Cardiac fibroblast (primary cell): ENCODE measurements at places on chromosomes 12 and 14.

- DNase-seq: peak; percentile 66
These were observed 9.8 kb upstream of the NFKBIA start for GRCh38 chr14:35414365-35414764.

DNA sequence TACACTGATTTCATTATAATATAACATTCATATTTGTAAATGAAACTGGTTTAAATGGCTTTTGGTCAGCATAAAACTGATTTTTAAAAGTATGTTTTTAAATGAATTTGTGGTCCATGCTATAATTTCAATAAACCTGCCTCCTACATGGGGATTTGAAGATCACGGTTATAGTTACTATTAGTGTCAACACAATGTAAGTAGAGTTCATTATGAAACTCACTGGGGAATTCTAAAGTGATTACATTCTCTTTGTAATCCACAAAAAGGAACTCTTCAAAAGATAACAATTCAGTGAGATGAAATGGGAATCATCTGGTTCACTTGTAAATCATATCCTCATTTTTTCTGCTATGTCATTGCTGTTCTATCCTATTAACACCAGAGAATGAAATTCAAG, 204.5 kb upstream of the G2E3 start:
- DNase-seq: no peak

DNA sequence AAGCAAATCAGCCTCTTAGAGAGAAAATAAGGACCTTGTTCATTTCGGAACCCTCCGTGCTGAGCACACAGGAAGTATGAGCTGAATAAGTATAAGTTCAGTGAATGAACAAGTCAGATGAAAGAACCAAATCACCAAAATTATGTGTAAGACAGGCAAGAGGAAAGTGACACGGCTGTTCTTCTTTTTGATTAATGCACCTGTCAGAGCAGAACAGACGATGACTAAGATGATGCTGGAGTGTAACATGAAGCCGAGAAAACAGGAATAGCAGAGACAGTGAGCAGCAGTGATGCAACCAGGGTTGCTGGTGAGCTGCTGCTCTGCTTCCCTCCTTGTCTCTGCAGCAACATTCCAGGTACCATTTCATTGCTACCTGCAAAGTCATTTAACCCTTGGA, 861.1 kb downstream of the GALC start:
- DNase-seq: no peak

DNA sequence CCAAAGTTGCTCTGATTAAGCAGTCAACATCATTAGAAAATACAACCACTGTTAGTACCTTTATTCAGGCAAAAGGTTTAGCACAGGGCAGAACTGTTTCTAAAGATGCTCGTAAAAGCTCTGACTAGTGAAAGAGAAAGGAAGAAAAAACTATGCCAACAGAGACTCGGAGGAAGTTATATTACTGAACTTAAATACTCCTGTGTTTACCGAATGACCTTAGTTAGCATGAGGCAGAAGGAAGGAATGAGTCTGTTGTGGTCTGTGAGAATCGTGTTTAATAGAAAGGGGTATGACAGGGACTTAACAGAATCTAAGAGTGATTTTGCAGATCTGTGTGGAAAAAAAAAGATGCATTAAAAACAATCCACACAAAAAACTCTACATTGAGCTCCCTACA, 84.1 kb upstream of the OVCH1 start:
- no peak for DNase-seq

- DNase-seq: no peak
These were observed 23.8 kb downstream of the KLC1 start for GRCh38 chr14:103652806-103653205.

DNA sequence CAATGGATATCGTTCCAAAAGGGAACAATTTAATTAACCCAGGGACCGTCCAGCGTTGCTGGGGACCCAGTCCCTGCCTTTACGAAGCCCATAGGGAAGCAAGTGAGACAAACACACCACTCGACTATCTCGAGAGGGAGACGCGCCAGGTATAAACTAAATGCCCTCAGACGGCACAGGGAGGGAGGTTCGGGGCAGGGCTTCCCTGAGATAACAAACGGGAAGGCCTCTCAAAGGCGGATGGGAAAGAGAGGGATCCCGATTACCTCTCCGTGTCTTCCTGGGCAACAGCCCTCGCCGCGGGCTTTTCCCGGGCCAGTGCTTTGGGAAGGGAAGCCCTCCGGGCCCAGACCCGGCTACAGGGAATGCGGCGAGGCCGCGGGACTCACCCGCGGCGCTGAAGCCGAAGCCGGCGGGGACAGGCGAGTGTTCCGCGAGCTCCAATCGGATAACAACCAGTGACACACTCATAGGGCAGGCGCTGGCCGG, 390 bp downstream of the BRAP start:
- DNase-seq: no peak

- no peak for DNase-seq
These were observed at the start of gene RNASE8 for GRCh38 chr14:21057803-21058675. Gene RNASE8 (plus strand): TSS chr14:21057822. CDS start chr14:21057893, 71 bp downstream.

DNA sequence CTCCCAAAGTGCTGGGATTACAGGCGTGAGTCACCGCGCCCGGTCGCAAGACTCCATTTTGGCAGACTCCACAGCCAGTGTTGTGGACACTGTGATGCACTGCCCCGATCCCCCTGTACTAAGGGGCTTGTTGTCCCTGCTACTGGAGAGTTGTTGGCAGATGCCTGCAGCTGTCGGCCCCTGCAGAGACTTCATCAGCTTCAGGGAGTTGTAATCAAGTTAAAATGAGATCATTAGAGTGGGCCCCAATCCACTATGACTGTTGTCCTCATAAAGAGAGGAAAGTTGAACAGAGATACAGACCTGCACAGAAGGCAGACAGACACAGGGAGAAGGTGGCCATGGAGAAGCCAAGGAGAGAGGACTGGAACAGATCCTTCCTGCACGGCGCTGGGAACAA, 23.7 kb upstream of the TUBA1A start:
- DNase-seq: no peak

DNA sequence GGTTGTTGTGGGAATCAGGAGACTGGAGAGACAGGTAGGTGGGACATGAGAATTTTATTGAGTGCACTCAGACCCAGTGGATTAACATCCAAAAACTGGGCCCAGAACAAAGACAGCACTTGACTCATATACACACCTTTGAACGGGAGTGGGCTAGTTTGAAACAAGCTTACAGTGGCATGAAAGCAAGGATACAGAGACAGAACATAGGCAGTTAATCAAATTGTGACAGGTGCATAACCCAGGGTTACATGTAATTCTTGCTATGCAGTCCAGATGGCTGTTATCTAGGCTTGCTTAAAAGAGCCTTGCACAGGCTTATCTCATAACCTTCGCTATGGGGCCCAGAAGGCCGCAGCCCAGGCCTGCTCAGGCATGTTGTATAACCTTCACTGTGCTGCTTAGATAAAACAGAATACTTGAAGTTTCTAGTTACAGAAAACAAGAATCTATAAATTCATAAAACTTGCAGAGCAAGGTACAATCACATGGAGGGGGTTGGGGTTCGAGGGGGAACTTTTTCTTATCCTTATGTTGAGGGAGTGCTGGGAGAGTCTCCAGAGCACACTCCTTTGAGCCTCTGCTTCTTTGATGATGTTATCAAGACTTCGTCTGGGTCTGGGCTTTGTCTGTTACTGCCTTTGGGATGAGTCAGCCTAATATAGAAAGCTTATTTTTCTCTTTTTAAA, 81.7 kb downstream of the TNFAIP2 start:
- DNase-seq: peak; percentile 41

GRCh38 chr14:39229601-39230110, 4.1 kb upstream of the MIA2 start:
- no peak for DNase-seq

GRCh38 chr14:100526057-100526456, 61.2 kb downstream of the BEGAIN start:
- no peak for DNase-seq

DNA sequence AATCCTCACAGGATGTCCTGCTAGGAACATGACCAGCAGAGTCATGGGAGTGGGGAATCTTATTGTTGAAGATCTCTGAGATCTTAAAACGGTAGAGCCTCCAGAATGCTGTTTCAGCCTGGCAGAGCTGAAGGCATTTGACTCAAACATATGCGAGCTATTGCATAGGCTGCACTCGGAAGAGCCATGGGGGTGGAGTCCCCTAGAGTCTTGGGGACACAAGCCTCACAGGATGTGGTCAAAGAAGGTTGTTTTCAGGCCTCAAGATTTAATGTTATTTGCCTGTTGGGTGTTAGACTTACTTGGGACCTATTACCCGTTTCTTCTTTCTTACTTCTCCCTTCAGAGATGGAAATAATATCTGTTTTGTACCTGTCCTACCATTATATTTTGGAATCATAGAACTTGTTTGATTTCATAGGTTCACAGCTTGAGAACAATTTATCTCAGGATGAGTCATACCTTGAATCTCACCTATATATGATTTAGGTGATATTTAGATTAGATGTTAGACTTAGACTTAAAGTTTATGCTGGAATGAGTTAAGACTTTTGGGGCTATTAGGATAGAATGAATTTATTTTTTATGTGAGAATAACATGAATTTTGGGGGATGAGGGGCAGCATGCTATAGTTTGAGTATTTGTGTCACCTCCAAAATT, 172.2 kb upstream of the ATP2B1 start:
- DNase-seq: no peak

DNA sequence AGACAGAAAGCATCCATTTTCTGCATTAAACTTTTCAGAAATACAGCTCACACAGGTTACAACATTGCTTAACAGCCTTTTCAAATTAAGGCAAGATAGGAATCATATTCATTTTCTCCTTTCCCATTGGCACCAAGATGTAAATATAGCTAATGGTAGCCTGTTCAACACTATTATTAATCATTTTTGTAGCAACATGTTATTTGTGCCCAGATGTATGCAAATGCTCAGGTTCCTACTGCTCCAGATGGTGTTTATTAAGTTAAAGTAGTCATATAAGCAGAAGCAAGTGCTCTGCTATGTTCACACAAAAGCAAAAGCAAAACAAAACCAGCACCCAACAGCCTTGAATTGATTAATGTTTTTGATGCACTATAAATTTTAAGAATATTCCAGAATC, 1110.6 kb downstream of the SLC6A15 start:
- DNase-seq: no peak

DNA sequence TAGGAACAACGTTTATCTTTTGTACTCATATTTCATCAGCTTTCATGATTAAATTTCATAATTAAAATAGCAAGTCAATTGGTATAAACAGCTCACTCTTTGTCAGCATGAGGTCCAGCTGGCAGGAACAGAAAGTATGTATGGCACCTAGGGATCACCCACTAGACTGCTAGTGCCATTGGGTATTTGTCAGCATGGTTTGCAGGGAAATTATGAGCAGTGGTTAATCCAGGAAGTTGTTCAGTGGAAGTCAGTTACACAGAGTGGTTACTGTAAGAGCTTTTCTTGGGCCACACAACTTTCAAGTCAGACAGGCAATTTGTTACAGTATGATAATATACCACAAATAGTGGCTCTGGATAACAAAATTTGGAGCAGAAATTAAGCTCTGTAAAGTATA, 340.3 kb upstream of the RGS6 start:
- peak; percentile 52 for DNase-seq

GRCh38 chr12:49622501-49623141, 740 bp upstream of the PRPF40B start:
- DNase-seq: no peak

DNA sequence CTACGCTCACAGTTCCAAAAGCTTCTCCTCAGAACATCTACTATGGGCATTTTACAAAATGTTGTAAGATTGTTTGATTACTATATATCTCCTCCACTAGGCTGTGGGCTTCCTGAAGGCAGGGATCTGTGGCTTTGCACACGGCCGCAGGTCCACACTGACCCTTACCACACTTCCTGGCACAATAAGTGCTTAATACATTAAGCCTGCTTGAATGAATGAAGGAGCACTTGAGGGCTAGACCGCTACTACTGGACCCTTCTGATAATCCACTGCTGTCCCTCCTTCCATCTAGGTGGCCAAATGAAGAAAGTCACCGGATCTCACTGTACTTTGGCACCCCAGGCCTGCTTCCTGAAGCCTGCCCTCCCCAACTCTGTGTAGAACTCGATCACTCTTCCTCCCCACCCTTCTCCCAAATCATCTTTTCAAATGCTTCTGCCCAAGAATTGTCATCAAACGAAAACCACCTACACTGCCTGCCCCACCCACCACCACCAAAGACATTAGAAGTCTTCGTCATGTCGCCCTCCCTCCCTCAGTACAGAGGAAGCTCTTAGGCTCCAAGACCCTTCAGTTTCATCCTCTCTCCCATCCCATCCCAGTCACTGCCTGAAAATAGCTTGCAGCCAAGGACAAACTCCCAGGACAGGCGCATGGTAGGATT, 596 bp upstream of the ZBTB39 start:
- DNase-seq: no peak

GRCh38 chr12:98471085-98471484, 44.3 kb upstream of the TMPO start:
- no peak for DNase-seq

GRCh38 chr14:33810308-33810707, 140.6 kb downstream of the EGLN3 start:
- DNase-seq: no peak

- DNase-seq: peak; percentile 85
These were observed 14.3 kb upstream of the ARMH4 start for GRCh38 chr14:58166005-58166983.

DNA sequence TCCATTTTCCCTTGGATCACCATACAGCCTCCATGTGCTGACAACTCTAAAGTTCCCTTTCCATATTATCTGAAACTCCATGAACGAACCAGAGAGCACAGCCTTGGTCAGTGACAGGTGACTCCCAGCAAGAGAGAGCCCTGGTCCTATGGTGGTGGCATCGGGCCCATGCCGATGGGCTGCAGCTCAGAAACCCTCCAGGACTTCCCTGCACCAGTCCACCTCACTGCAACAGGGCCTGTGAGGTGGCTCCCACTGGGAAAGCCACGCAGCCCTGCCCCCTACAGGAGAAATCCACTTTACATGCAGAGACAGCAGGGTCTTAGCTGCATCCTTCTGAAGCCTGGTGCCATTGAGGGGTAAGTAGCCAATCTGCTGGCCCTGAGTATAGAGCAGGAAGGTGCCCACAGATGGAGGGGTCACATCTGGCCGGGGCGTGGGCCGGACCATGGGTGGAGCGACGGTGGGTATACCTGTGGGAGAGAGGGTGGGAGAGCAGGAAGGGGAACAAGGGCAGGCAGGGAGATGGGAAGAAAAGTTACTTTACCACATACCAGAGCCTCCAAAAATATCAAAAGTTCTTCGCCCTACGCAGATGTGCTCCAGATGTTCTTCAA, 24.7 kb downstream of the RTRAF start:
- no peak for DNase-seq

GRCh38 chr14:45381091-45381490, 128.1 kb upstream of the MIS18BP1 start:
- no peak for DNase-seq

- no peak for DNase-seq
These were observed 40.5 kb upstream of the ABCD2 start for GRCh38 chr12:39660101-39660500.

- peak; percentile 5 for DNase-seq
These were observed at the start of gene SPX for GRCh38 chr12:21526053-21526452. Gene SPX (plus strand): TSS chr12:21526296. CDS start chr12:21526473, 177 bp downstream.

- peak; percentile 86 for DNase-seq
These were observed 29.2 kb downstream of the ZCCHC8 start for GRCh38 chr12:122471324-122472226.

DNA sequence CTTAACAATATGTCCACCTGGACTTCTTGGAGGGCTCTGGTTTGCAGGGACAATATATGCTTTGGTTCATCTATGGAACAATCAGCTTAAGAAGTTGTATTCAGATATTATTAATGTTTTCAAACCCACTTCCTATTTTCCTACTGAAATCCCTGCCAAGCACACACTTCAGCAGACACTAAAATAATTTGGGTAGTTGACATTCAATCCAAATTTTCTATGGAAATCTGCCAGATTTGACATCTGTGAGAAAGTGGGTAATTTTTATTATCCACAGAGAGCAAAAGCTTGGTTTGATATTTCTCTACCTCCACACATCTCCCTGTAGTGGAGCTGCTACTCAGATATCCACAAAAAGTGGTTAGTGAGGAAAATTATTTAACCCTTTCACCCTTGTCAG, 378.8 kb upstream of the SOX5 start:
- DNase-seq: no peak
